ENCODE measurements at places on chromosomes 5 and 9.
A peak's percentile ranks its signal among the peaks of the same experiment; 100 is the strongest.

GRCh38 chr9:26723486-26723885 lies 169.1 kb downstream of the CAAP1 start:
- no peak for DNase-seq

GRCh38 chr9:4832786-4833579 lies 40.2 kb downstream of the RCL1 start:
- peak; percentile 100 for DNase-seq

- DNase-seq, result peak; percentile 82
These were observed 113.2 kb downstream of the SLC12A2 start for GRCh38 chr5:128196791-128197190.

DNA sequence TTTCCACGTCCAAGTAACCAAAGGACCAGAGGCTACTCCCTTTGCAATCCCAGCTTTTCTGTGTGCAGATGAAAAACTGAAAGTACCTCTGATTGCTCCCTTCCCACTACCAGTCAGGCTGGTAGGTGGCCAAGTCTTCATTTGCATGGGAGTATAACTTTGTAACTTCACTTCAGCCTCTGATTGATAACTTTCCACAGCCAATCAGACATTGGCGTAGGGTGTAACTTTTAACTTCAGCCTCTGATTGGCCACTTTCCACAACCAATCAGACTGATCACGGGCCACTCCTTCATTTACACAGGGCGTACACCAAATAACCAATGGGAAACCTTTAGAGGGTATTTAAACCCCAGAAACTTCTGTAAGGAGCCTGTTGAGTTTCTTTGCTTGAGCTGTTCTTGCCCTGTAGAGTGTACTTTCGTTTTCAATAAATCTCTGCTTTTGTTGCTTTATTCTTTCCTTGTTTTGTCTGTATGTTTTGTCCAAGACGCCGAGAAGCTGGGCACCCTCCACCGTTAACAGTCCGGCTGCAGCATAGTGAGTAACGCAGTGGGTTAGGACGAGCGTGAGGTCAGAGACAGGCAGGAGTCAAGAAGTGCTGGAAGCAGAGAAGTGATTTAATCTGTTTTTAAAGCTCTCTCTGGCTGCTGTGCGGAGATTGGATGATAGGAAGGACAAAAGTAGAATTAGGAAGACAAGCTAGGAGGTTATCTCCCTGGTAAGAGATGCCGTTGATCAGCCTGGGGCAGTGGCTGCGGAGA lies 3.5 kb upstream of the EXOSC2 start:
- peak; percentile 97 for DNase-seq

DNA sequence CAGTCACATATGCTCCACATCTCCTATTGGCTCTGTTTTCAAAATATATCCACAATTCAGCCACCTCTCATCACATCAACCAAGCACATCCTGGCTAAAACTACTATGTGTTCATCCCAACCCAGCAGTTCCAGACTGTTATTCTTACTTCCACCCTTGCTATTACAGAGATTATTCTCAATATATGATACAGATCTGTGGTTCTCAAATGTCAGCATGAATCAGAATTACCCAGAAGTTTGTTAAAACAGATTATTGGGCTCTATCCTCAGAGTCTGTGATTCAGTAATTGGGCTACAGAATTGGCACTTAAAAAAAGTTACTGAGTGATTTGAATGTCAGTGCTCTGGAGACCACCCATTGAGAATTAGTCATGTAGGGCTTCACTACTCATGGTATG lies 78.8 kb upstream of the IZUMO3 start:
- no peak for DNase-seq

- DNase-seq, result peak; percentile 48
These were observed 140.1 kb upstream of the FBXL17 start for GRCh38 chr5:108521841-108522506.

DNA sequence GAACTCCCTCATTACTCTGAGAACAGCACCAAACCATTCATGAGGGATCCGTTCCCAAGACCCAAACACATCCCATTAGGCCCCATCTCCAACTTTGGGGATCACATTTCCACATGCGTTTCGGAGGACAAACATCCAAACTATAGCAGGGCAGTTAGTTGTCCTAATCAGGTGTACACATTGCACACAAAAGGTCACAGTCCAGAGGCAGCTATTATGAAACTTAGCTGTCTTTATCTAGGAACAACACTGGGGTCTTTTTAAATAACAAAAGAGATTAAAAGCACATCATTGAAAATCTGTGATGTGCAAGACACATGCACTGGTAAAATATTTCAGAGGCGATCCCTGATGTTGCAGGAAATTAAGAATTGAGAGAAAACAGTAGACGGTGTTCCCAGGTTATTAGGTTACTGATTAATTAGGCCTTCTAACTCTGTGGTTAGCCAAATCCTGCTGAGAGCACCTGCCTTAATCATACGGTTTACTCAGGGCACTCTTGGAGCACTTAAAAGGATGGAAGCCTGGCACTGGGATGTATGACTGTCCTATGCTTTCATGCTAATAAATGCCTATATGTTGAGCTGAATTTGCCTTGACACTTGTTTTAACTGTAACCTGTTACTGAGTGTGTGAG lies 1574.5 kb upstream of the WWC1 start:
- DNase-seq, result no peak

GRCh38 chr5:169494383-169494935 lies 89.1 kb upstream of the SPDL1 start:
- DNase-seq, result no peak

DNA sequence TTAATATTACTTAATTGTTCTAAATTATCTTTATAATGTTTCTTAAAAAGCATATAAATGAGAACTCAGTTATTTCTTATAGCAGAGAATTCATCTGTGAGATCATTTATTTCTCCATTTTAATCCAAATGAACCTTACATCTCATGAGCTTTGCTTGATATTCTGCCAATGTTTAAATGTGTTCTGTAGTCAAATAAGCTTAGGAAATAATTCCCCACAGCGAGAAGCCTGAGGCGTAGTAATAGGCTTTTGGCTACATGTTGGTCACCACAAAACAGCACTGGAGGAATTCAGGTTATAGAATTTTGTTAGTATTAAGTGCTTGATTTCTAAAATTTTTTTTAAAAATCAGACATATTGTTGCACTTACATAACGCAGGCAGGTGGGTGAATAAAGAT lies 585.3 kb upstream of the RORB start:
- no peak for DNase-seq

DNA sequence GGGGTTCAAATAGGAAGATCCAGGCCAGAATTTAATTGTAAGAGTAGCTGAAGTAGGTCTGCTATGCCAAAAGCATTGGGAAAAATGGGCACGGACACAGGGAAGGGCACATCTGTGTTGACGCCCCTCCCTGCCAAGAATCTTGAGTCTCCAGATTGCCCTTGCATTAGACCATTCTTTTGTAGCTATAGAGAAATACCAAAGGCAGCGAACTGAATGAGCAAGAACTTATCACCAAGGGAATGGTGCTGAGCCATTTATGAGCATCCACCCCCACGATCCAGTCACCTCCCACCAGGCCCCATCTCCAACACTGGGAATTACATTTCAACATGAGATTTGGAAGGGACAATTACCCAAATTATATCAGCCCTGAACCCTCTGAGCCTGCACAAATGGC lies 18.0 kb upstream of the GDA start:
- DNase-seq, result no peak

- no peak for DNase-seq
These were observed 97.6 kb downstream of the RAB3C start for GRCh38 chr5:58680503-58680902.

DNA sequence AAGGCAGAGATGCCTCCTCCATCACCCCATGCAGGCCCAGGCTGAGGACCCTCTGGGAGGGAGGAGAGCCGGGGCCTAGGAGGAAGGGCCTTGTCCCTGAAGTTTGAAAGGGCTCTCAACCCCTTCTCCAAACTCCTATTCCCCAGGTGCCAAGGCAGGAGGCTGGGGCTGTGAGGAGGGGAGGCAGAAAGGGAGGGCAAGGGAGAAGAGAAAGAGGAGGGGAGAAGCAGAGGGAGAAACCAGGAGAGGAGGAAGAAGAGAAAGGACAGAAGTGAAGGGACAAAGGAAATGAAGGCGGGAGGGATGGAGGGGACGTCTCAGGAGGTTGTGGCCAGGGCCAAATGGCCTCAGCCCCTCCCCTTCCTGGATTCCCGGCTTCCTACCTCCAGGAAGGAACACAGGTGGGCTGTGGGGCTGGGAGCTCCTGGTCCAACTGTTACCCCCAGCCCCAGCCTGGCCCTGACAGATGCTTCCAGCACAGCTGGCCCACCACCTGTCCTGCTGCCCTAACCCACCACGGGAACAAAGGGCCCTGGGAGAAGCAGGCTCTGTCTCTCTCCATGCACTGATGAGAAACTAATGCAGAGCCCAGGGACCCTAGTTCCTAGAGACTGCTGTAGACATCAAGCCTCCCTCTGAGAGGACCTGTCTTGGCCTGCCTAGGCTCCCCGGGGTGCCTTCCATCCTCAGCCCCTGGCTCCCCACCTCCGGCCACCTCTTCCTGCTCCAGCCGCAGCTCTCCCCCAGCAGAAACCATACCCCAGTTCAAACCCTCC lies 3.5 kb downstream of the DBN1 start:
- DNase-seq, result no peak

DNA sequence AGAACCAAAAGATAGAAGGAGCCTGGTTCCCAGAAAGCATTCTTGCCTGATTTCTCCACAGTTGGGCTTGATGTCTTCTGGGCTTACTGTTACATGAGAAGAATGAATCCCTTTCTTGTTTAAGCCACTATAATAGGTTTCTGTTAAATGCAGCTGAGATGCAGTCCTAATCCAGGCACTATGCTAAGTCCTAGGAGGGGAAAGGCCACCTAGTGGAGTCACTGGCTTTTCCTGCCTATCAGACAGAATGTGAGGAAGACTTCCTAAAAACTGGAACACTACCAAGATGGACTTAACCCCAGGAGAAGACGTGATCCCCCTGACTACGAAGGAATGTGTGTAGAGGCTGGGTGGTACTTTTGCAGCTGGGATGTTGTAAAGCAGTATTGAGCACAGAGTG lies 34.3 kb upstream of the FSD1L start:
- peak; percentile 64 for DNase-seq

DNA sequence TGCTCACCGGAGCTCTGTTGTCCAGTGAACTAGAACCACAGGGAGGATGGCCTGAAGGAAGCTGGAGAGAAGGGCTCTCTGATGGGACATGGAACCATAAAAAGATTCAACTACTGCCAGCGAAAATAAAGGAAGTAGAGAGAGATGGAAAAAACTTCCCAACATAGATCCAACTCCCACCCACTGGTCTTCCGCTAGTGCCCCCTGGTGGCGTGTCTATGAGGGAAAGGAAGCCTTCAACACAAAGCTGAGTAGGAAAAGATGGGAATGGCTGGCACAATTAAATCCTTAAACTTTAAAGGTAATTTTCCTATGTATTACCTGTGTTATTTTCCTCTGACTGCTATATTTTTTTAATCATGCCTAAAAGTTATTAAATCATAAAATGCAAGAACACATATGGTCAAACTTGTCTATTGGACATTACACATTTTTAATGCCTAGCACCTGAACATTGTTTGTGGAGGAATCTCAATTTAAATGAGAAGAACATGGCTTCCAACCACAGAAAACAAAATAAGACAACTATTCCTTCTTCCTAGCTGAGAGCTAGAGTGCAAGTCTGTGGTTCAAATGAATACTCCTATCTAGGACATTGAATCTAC lies 51.5 kb downstream of the CEP120 start:
- DNase-seq, result peak; percentile 37

- DNase-seq, result no peak
These were observed 12.4 kb downstream of the CEMIP2 start for GRCh38 chr9:71755869-71756268.

- no peak for DNase-seq
These were observed 180.0 kb upstream of the PTGER4 start for GRCh38 chr5:40499518-40500273.

DNA sequence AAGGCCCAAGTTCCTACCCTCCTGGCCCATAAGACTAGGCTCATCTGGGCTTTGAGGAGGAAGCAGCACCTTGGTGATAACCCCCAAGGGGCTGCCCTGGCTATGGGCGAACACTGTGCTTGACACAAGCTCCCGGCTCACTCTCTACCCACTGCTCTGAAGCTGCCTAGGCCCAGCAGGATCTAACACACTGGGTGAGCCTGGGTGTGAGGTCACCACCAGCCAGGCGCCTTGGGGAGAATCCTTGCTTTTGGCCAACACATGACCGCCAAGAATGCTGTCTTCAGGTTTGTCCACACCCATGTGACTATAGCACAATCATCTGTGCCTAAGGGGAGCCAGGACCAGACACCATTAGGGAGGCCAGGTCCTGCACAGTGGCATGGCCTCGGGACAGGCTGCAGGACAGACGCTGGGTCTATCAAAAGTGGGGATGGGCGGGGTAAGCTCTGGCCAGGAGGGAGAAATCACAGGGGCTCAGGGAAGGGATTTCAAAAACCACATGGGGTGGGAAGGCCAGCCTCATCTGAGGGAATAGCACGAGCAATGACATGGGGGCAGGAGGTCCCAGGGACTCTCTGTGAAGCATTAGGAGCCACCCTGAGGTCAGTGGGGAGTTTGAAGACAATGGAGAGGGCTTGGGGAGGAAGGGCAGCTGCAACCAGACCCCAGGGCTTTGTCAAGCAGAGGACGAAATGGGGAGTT lies 29.6 kb downstream of the BICD2 start:
- no peak for DNase-seq

- DNase-seq, result no peak
These were observed 6.2 kb downstream of the REEP5 start for GRCh38 chr5:112915831-112916230.

DNA sequence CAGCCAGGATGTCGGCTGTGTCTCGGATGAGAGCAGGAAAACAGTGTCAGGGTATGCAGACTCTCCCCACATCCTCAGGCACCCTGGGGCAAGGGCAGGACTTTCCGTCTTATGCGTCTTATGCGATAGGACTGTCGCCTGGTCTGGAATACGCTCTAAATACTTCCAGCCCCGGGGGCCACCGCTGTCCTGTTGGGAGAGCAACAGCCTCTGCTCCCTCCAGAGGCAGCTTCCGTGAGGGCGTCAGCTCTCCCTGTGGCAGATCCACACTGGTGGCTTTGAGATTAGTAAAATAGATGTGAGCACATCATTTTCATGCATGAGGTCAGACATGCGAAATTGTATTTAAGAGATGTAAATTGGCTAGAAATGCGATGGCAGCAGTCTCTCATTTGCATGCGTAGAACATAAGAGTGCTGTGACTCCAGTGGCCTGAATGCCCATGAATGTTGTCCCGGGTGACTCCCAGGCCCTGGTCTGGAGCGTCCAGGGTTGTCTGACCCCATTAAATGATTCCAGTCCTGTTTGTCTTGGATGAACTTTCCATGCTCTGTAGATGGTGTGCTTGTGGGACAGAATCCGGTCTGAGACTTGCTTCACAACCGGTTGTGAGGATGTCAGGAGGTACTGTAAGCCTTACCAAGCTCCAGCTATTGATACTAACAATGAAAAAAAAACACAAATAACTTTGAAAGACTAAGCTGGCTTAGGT lies 228.2 kb downstream of the SYK start:
- DNase-seq, result no peak

GRCh38 chr5:21791304-21791703 lies 1061.8 kb downstream of the CDH12 start:
- DNase-seq, result peak; percentile 42

GRCh38 chr5:132481596-132482211 lies 8.9 kb downstream of the IRF1 start:
- no peak for DNase-seq

- no peak for DNase-seq
These were observed 141.7 kb upstream of the MARCHF11 start for GRCh38 chr5:16321284-16321683.
